Kidney glomerular epithelial cell (primary cell): ENCODE measurements at places on chromosomes 5 and 9.

GRCh38 chr9:128628471-128629048 is 28.1 kb downstream of the DYNC2I2 start:
- no peak for DNase-seq

DNA sequence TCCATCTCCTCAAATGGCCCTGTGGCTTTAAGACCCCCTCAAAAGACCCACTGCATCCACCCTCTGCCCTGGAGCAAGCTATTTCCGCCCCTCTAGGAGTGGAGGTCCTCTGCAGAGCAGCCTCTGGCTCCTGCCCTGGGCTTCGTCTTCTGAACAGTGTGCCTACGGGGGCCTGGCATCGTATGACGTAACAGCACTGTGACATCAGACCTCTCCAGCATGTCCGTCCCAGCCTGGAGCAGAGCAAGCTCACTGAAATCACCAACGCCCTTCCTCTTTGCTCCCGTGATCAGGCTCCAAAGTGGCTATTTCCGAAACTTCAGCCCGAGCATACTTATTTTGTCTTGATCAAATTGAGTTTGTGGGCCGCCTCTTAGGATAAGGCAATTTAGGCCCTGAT is 69.1 kb upstream of the PTCH1 start:
- DNase-seq, result no peak

DNA sequence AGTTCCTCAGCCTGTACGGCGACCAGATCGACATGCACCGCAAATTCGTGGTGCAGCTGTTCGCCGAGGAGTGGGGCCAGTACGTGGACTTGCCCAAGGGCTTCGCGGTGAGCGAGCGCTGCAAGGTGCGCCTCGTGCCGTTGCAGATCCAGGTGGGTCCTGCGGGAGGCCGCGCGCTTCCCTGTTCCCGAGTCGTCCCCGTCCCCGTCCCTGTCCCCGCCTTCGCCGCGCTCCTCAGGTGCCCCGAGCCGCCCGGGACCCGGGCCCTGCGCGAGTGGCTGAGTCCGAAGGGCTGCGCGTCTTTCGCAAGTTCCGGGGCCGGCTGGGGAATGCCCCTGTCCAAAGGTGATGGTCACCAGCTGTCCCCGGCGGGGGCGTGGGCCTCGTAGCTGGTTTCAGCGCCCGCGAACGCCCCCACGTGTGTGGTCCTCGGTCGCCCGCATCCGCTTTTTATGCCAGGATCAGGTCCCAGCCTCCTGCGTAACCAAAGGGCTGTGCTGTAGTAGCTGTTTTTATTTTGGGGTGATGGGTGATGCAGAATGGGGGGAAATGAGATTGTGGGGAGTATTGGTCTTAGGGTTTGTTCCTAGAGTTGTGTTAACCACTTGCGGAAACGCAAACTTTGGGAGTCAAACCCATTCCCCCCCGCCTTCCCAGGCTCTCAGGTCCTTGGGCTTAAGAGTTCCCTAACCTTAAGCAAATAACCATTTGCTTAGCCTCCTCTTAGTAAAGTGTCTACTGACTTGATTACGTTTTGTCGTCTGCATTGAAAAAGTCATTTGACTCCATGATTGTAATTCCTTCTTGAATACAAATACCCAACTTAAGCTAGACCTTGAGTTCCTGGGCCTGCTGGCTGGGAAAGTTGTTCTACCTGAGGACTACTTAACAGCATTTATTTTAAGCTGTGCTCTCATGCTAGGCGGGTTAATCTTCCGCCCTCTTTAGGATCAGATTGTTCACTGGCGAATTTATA is 663 bp downstream of the ISOC1 start:
- DNase-seq, result peak; percentile 62

GRCh38 chr9:124496463-124496862 is 10.7 kb downstream of the NR5A1 start:
- no peak for DNase-seq

- no peak for DNase-seq
Observed at GRCh38 chr5:14219800-14220512, 76.8 kb downstream of the TRIO start.

DNA sequence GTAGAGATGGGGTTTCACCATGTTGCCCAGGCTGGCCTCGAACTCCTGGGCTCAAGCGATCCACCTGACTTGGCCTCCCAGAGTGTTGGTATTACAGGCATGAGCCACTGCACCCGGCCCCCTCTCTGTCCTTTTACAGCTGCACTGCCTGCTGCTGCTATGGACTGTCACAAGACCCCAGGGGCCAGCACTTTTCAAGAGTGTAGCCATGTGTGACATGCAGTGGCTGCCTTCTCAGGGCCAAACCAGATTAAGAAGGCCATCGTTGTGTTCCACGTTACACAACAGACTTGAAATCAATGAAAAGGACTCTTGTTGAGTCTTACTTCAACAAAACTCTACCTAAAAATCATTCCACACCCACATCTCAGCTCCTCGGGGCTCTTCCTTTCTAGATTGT is 78.9 kb upstream of the ICE1 start:
- no peak for DNase-seq

- no peak for DNase-seq
Observed at GRCh38 chr5:175746851-175747250, 89.0 kb downstream of the HRH2 start.

GRCh38 chr5:135391116-135391868 is 7.7 kb downstream of the MACROH2A1 start:
- DNase-seq, result peak; percentile 72

- DNase-seq, result no peak
Observed at GRCh38 chr9:108052431-108053080, 563.0 kb upstream of the KLF4 start.

- DNase-seq, result no peak
Observed at GRCh38 chr9:137114613-137115393, at the start of gene DPP7. Gene DPP7 (minus strand): TSS chr9:137114733. CDS start chr9:137114713, 20 bp downstream.

DNA sequence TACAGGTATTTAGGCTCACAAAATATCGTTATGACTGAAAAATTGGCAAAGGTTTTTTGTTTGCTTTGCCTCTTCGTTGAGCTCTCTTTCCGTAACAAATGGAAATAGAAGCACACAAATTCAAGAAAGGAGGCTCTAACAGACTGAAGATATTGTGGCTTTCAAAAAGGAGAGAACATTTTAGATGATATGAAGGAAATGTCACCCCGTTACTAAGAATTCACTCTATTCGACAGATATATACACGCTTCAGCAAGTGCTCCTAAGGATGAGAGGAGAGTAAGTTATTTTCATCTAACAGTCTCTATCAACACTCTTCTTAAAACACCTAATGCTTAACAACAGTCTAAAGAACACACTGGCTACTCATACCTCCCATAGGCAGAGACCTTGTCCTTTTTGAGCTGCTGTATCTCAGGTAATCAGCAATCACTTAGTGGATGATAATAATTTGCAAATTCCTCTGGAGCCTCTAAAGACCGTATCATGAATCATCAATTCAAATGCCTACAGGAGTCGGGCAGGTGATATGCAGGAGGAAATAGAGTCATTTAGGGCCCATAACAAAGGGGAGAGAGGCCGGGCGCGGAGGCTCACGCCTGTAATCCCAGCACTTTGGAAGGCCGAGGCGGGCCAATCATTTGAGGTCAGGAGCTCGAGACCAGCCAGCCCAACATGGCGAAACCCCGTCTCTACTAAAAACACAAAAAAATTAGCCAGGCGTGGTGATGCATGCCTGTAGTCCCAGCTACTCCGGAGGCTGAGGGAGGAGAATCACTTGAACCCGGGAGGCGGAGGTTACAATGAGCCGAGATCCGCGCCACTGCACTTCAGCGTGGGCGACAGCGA is 1.4 kb upstream of the HSDL2 start:
- DNase-seq, result no peak

GRCh38 chr5:120873083-120873482 is 409.0 kb downstream of the PRR16 start:
- no peak for DNase-seq

DNA sequence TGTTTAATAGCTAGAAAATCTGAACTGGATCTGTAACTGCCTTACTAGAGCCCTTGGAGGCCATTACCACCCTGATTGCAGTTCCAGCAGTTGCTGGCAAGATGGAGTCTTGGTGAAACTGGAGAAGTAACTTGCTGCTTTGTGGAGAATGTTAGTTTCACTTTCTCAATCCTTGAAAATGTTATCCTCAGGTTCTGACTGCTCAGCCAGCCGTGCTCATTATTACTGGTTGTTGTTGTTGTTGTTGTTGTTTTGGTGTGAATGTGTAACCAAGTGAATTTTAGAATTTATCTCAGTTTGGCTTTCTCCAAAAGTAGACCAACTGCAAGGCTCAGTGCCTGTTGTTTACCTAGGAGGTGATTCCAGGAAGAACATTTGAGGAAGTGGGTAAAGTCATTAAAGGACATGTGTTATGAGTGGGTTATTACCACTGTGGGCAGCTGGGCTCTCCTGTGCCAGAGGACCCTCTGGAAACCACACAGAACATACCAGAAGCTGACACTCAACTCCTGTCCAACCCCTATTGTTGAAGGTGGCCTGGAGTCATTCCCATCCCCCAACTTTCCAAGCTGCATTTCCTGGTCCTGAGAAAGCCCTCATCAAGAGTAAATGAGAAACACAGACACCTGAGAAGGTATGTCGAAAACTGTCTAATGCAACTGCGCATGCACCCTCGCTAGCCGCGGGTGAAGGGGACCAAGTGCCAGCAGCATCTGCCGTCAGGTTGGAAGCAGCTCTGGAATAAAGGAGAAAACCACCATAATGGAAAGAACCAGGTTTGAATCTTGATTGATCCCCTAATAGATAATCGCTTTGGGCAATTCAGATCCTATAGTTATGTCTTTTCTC is 111.6 kb downstream of the CMYA5 start:
- no peak for DNase-seq

DNA sequence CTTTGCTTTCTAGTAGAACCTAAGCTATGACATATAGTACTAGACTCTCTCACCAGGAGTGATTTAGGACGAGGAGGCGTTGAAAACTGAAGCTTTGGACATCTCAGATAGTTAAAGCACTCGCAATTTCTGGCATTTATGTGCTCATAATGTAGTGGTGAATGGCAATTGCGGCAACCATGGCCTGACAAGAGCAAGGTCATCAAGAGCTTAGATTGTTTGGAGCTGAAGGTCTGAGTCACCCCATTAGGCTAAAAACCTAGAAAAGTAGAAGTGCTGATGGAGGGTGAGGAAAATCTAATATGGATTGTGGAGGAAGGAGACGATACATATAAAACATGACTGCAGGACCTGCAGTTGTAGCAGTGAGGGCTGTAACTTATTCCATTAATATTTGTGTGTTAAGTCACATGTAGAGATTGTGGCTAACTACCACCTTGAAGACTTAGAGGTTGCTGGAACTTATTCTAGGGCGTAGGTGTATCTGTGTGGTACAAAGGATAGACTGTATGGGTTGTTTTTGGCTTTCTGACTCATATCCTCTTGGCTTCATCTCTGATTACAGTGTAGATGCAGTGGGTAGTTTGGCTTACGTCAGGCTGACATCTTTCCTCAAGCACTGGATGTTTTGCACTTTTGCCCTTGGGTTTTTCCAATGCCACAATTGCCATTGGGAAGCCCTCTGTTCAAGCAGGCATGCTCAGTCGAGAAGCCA is 138.9 kb upstream of the CDKN2B start:
- DNase-seq, result no peak

DNA sequence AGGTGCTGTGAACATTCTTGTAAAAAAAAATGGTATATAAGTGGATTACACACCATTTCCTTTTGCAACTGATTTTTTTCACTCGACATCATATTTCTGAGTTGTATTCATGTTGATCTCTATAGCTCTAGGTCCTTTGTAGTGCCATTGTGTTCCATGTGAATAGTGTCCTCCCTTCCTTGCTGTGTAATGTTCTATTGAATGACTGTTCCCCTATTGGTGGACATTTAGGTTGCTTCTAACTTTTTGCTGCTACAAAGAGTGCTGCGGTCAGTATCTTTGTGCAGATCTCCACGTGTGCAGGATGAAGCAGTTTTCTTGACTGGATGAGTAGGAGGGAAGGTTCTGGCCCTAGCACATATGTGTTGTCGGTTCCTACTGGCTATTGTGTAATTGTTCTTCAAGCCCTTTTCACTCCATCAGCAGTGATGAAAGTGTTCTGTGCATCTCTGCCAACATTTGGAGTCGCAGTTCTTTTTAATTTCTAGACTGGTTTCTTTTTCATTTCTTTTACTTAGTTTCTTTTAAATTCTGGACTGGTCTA is 20.2 kb downstream of the DAB2IP start:
- no peak for DNase-seq

DNA sequence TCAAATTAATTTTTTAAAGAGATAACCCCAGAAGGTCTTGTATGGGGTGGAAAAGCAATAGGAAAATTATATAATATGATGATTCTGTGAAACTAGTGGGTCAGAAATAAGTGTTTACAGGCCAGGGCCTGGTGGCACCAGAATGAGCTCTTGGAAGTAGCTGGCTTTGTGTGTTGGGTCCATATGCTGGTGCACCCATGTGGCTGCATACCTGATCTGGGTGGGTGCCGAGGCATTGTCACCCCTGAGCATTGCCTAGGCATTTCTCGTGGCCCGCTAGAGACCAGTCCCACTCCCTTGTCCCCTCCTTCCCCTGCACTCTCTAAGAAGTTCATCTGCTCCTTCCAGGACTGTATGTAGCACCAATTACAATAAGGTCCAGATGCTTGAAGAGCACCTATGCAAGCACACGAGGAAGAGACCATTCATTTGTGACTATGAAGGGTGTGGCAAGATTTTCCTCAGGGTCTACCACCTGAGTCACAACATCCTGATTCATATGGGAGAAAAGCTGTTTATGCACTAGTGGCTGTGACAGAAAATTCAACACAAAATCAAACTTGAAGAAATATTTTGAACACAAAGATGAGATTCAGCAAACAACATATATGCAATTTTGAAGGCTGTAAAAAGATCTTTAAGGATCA is 19.8 kb upstream of the IL33 start:
- no peak for DNase-seq

- no peak for DNase-seq
Observed at GRCh38 chr5:96579711-96580110, 82.5 kb upstream of the CAST start.

DNA sequence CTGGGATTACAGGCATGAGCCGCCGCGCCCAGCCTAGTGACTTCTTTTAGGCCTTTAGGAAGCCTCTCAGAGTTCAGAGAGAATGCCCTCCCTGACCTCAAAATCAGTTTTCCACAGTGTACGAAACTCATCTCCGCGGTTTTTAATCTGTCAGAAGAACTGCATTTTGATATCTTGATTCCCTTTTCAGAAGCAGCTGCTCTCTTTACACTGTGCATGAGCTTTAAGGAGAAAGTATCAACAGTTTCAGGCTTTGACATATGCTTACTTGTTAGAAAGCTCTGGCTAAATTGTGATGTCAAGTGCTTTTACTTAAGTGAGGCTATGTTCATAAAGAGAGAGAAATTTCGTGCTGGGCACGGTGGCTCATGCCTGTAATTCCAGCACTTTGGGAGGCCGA is 74.6 kb downstream of the USP20 start:
- DNase-seq, result no peak

DNA sequence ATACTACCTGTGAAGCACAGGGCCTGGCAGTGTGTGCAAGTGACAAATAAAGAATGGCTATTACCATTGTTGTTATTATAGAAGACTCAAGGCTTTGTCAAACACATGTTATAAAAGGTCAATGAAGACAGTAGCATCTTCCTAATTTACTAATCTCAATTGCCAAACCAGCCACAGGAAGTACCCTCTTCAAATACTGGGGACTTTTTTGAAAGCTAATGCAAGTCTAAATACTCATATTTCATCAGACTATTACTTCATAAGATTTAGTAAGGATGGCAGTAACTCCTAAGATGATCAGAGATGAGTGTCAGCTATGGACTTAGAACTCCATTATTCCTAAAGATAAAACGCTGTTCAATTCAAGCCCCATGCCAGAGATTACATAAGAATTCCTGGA is 43.0 kb downstream of the GNAQ start:
- DNase-seq, result no peak

- DNase-seq, result no peak
Observed at GRCh38 chr9:26228273-26228672, 550.0 kb upstream of the TUSC1 start.
